ENCODE measurements at places on chromosomes 5 and 9.
A peak's percentile ranks its signal among the peaks of the same experiment; 100 is the strongest.

DNA sequence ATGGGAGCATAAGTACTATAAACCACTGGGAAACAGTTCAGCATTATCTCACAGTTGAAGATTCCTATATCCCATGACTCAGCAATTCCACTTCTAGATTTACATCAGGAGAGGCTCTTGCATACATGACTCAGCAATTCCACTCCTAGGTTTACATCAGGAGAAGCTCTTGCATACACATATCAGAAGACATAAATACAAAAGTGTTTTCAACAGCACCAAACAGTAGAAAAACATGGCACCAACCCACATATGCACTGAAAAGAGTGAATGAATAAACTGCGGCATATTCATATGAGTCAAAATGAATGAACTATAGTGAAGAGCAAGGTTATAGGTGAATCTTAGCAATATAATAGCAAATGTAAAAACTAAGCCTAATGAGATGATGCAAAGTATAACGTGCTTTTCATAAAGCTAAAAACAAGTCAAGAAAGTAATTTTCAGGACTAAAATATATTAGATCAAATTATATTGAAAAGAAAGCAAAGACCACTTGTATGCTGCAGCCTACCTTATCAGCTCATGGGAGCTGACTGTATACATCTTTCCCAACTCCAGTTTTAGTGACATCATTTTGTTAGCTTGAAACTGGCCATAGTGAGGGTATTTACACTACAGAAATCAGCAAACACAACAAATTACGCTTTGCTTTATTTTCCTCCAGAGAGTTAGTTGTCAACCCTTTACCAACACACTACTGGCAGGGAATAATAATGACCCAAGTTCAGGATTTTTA is 95.8 kb downstream of the ANKRD18B start:
- DNase-seq, result peak; percentile 90

DNA sequence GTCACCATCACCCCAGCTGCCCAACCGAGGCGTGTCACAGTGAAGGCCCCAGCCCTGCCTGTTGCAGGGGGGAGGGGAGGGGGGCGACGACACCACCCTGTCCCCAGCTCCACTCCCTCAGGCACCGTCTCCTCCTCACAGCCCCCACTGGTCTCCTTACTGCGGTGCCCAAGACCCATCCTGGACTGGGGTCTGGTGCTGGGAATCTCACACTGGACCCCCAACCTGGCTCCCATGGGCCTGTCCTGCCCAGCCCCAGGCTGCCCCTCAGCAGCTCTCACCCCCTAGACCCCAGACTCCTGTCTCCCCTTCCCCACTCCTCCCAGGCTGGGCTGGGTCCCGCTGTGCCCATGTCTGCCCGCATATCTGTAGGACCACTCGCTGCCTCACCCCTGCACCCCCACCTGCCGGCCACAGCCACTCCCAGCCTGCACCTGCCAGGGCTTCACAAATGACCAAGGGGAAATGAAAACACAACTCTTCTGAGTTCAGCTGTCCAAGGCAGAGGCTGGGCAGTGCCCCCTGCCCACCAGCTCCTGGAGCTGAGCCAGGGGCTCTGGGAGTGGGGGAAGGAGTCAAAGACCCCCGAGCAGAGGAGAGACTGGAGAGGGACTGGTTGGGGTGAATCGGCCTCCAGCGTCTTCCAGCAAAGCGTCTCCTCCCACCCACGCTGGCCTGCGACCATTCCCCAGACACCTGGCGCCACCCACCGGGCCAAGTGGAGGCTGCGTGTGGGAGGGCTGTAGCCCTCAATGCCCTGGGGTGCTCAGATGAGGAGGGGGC is 32.6 kb upstream of the EGFL7 start:
- DNase-seq, result peak; percentile 50

DNA sequence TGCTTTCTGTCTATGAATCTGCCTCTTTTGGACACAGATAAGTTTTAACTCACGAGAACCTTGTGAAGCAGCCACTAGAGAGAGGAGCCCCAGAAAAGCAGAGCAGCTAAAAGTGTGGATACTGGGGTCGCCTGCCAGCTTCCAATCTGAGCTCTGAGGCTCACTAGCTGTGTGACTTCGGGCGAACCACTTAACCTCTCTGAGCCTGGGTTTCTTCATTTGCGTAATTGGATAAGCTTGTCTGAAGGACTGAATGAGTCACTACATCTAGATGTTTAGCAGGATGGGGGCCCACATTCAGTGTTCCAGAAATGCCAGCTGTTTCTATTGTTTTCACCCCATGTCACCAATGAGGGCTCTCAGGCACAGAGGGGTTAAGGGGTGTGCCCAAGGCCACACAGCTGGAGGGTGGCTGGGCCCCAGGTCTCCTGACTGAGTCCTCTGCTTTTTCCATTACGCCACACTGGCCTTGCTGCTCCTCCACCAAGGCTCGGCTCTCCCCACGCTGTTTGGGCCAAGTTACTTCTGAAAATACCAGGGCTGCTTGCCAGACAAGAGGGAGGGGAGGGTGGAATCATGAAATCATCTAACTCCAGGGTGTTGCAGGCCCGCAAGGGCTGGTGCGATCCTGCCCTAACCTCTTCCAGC is 36.2 kb downstream of the SH3PXD2B start:
- peak; percentile 99 for DNase-seq

DNA sequence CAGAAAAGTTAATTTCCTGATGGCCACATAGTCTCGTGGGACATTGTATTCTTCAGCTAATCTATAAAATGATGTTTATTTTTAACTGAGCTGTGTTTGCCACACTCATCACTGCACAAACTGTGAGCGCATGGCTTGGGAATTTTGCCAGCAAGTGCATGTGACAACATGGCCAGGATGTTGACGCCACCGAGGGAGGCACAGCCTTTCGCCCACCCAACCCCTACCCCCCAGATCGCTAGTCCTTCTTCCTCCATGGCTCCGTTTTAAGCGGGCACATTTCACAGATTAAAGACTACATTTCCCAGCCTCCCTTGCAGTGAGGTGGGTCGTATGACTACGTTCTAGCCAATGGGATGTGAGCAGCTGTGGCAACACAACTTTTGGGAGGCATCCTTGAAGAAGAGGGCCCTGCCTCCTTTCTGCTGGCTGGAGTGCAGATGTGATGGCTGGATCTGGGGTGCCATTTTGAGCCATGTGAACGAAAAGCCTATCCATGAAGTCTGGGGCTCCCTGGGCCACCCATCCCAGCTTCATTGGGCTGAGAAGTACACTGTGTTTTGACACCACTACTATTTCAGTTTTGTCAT is 7.9 kb downstream of the NRARP start:
- peak; percentile 78 for DNase-seq

DNA sequence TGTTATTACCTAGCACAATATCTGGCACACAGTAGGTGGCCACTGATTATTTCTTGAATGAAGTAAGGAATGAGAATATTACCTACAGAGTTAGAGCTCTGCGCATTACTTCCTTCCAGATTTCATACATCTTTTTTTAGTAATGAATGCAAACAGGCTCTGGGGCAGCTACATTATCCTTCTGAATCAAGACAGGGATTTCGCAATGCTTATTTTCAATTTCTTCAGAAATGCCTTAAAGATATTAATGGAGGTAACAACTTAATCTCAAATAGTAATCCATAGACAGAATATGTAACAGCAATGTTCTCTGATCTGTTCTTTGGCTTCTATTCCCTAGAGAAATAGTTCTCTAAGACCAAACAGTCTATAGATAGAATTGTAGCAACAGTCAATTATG is 32.6 kb downstream of the CDKN2A start:
- DNase-seq, result no peak

DNA sequence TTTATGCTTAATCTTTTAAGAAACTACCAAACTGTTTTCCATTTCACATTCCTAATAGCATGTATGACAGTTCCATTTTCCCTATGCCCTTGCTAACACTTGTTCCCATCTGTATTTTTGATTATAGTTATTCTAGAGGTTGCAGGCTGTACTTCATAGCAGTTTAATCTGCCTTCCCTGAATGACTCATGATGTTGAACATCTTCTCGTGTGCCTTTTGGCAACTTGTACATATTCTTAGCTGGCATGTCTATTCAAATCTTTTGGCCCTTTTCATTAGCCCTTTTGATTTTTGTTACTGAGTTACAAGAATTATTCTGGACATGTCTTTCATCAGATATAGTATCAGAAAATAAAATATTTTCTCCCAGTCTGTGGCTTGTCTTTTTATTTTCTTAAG is 320.3 kb downstream of the DIRAS2 start:
- no peak for DNase-seq

GRCh38 chr5:111628901-111629300 is 116.6 kb upstream of the STARD4 start:
- DNase-seq, result peak; percentile 58

- peak; percentile 35 for DNase-seq
Measured at GRCh38 chr5:64505769-64506566, at the start of gene RGS7BP. Gene RGS7BP (plus strand): TSS chr5:64506015. CDS start chr5:64506625, 610 bp downstream.

GRCh38 chr5:106680330-106680729 is 990.4 kb downstream of the EFNA5 start:
- DNase-seq, result no peak

GRCh38 chr9:107919263-107919662 is 429.7 kb upstream of the KLF4 start:
- no peak for DNase-seq

DNA sequence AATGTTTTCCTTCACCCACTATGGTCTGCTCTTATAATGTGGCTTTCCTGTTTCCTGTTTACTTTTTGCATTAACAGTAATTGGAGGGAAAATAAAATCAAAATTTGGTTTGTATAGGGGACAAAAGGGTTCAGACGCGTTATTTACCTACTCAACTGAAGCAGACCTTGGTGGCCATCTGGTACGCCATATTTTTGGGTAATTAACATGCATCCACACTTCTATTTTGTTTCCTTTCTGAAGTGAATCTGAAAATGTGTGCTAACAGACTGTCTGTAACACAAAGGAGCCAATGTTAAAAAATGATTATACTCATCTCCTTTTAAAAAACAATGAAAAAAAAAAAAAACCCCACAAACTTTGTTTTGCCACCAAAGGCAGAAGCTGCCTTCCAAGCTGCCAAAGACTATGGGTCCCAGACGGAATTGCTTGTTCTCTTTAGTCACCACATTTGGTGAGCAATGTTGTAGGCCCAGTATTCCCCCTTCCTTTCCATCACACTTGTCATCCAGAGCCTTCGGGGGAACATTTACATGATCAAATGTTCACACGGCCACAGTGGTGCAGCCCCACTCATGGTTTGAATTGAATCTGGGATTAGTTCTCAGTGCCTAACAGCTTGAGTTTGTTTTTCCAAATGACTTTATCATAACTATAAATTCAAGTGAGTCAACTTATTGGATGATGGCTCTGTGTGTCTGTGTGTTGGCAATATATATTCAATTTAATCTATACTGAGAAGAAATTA is 323.7 kb upstream of the CD180 start:
- DNase-seq, result no peak

DNA sequence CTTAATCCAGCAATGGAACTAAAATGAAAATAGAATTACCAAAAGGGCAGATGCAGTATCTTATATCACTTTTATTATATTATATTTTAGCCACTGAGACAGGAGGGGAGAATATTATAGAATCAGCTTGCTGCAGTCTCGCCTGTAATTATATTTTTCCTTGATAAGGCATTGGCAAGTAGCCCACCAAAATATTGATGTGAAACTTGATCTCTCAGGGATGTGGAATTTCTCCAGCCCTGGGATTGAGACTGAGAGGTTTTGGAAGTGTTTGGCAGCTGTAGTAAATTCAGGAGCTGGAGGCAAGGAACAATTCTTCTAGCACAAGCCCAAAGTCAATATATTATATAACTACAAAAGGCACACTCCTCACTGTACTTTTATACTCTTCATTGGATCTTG is 142.1 kb upstream of the ADAMTSL1 start:
- DNase-seq, result no peak

GRCh38 chr5:79263290-79263689 is 27.4 kb downstream of the JMY start:
- DNase-seq, result no peak

DNA sequence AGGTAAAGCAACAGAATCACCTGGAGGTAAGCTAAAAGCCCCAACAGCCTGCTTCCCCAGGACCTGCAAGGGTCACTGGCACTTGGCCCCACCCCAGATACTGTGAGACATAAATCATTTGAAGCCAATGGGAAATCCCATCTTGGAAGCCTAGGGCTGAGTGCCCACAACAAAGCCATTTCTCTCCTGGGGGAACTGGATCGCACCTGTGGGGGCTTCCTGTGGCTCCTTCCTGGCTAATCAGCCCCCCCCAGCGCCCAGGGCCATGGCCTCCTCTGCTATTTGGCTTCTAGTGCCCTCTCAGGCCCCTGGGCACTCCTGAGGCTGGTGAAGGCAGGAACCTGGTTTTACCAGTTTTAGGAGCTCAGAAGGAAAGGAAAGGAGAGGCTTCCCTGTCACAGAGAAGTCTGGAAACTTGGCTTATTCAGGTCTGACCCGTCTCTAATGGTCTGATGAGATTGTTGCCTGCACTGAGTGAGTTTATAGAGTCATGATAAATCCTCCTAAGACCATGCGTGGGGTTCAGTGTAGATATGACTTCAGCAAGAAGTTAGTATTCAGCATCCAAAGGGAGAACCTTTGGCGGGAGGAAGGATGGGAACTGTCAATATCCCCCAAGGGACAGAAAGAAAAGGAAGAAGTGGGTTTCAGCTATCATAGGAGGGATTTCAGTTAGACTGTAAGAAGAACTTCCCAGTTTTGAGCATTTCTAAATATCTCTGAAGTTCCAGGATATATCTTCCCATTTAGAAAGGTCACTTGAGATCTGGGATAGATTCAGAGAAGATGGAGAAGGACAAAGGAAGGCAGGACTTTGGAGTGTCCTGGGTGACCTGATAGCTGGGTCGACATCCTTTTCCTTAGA is 1.2 kb downstream of the KCNMB1 start:
- no peak for DNase-seq

- no peak for DNase-seq
Measured at GRCh38 chr5:177428574-177429217, 2.2 kb downstream of the GRK6 start.

DNA sequence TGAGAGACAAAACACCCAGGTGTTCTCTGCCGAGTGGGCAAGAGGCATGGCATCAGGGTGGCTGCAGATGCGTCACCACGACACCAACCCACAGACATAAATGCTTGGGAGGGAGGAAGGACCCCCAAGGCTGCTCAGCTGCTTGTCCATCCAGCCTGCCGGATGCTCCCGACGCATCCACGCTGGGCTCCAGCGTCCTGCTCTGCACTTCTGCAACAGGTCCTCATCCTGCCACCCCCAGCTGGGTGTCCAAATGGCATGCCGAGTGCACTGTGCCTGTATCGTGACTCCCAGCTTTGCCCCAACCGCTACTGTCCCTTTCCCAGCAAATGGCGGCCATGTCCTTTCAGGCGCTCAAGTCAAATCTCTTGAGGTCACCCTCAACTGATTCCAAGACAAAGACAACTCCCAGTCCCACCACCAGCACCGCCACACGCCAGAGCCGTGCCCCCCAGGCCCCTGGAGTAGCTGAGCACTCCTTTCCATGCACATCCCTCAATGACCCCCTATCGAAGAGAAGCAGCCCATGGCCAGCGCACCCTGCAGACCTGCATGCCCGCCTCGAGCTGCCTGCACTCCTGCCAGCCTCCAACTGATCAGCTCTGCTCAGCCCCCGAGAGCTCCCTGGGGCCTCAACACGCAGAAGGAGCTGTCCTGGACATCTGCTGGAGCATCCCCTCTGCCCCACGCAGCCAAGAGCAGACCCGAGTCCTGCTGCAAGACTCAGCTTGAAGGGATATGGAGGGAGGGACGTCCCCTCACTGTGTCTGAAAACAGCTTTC is 116.7 kb downstream of the ROR2 start:
- no peak for DNase-seq

- DNase-seq, result peak; percentile 83
Measured at GRCh38 chr5:58462623-58463230, 2.8 kb upstream of the PLK2 start.

All from cardiac fibroblast (primary cell).